Lower leg skin (tissue), 4 donors: ENCODE measurements at places on chromosomes 1 and 21.
A peak's percentile ranks its signal among the peaks of the same experiment; 100 is the strongest.

- peak; percentile 97 for DNase-seq
Observed at GRCh38 chr1:205284420-205285144, 37.0 kb downstream of the NUAK2 start.

GRCh38 chr1:42806171-42806570 lies 10.8 kb upstream of the ERMAP start:
- no peak for DNase-seq

DNA sequence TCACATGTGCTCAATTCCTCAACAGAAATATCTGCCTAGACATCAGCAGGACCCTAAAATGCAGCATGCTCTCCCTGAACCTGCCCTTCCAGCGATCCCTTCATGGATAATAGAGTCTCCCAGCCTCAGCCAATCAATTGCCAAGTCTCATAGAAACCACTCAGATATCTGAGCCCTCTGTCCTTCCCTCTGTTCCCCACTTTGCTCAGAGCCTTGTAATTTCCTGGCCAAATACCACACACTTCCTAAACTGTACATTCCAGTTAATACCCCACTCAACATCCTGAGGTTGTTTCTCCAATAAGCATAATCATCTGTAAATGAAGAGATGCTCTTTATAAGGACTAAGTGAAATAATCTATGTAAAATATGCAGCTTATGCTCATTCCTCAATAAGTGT lies 59.3 kb upstream of the PTGFRN start:
- no peak for DNase-seq

GRCh38 chr1:65002156-65002507 lies 35.8 kb upstream of the JAK1 start:
- DNase-seq = no peak

GRCh38 chr1:16971341-16972188 lies 8.9 kb downstream of the MFAP2 start:
- DNase-seq = no peak

DNA sequence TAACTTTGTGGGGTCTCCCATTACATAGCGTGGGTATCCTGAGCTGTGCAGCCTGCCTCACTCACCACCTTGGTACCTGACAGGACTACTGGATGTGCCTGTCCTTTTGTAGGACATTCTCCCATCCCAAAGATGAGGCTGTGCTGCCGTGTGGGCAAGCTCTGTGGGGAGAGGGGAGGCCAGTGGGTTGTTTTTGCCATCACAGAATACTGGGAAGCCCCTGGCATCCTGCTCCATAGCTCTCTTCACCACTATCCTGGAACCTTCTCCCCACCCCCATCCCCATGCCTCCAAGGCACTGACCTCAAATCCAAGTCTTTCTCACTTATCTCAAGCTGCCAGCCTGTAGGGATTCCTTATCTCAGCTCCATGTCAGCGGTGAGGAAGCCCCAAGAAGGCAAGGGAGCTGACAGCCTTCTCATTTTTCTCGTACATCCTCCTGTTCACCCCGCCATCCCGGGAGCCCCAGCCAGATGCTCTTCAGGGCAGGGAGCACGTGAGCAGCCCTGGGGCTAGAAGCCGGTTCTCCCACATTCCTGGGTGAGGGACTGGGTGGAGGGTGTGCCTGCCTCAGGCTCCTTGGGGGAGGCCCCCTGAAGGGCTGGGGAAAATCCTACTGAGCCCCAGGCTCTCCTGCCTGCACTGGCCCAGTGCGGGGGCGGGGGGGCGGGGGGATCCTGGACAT lies 2.4 kb upstream of the ELF3 start:
- no peak for DNase-seq
